ENCODE measurements at places on chromosomes 7 and 10. TPM values are rescaled to one million over a fixed set of nuclear protein-coding genes. Genes with fewer than 3 reads are reported as not detected.

DNA sequence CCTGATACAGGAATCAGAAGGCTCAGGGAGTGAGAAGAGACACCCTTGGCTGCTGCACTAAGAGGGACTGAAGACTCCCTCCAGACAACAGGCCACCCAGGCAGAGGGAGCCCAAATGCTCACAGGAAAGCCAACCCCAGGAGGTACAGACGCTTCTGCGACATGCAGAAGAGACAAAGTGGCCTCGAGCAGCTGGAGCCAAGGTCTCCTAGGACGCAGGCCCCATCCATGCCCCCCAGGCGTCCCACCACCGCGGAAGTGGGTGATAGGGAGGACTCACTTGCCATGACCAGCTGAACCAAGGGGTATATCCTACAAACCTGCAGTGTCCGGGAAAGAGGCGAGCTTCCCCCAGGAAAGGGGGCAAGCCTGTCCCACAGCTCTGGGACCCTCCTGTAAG is 56.9 kb downstream of the CTBP2 start:
- no peak for DNase-seq
- H3K27me3 ChIP-seq = peaks cover 3% of the 10 kb centered on the region
- H3K4me1 ChIP-seq = no peaks in the 10 kb centered on the region
- no peak overlapping the region for H3K4me3 ChIP-seq

GRCh38 chr7:25846722-25847121 is 305.3 kb upstream of the NFE2L3 start:
- no peak overlapping the region for H3K27ac ChIP-seq
- peaks cover 1% of the 10 kb centered on the region for H3K4me1 ChIP-seq
- DNase-seq = no peak
- peaks cover under 1% of the 10 kb centered on the region for H3K36me3 ChIP-seq
- no peak overlapping the region for H3K4me3 ChIP-seq

The COL1A2 gene
- total RNA-seq = not detected

DNA sequence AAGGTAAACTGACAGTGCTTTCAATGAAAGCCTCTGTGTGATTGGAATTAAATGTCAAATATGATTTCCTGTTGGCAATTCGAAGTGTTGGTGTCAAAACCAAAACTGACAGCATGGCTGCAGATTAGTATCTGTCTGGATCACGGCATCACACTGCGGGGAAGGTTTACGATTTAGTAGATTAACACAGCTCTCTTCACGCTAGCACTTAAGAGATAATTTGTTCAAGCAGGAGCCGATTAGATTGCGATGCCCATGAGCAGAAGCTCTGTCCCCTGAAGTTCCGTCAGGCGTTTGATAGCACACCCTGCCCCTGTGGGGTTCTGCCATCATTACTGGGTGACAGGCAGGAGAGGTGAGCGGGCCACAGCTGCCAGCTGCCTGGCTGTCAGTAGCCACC is 279.5 kb upstream of the AUTS2 start:
- no peak overlapping the region for H3K27ac ChIP-seq
- H3K36me3 ChIP-seq = no peaks in the 10 kb centered on the region
- DNase-seq = no peak
- no peak overlapping the region for H3K4me3 ChIP-seq
- no peaks in the 10 kb centered on the region for H3K4me1 ChIP-seq

The TUBAL3 gene
- total RNA-seq = not detected

The BEND7 gene
- total RNA-seq = not detected

- no peaks in the 10 kb centered on the region for H3K36me3 ChIP-seq
- H3K4me3 ChIP-seq = no peak overlapping the region
- no peak for DNase-seq
- H3K4me1 ChIP-seq = no peaks in the 10 kb centered on the region
- H3K27ac ChIP-seq = no peak overlapping the region
- H3K27me3 ChIP-seq = no peaks in the 10 kb centered on the region
These were observed 146.9 kb upstream of the ZMIZ1 start for GRCh38 chr10:78921895-78922294.

- no peaks in the 10 kb centered on the region for H3K36me3 ChIP-seq
- no peak overlapping the region for H3K27ac ChIP-seq
- no peak for DNase-seq
- no peaks in the 10 kb centered on the region for H3K4me1 ChIP-seq
- H3K27me3 ChIP-seq = no peaks in the 10 kb centered on the region
These were observed 488.6 kb downstream of the KCNMA1 start for GRCh38 chr10:77149001-77149400.

DNA sequence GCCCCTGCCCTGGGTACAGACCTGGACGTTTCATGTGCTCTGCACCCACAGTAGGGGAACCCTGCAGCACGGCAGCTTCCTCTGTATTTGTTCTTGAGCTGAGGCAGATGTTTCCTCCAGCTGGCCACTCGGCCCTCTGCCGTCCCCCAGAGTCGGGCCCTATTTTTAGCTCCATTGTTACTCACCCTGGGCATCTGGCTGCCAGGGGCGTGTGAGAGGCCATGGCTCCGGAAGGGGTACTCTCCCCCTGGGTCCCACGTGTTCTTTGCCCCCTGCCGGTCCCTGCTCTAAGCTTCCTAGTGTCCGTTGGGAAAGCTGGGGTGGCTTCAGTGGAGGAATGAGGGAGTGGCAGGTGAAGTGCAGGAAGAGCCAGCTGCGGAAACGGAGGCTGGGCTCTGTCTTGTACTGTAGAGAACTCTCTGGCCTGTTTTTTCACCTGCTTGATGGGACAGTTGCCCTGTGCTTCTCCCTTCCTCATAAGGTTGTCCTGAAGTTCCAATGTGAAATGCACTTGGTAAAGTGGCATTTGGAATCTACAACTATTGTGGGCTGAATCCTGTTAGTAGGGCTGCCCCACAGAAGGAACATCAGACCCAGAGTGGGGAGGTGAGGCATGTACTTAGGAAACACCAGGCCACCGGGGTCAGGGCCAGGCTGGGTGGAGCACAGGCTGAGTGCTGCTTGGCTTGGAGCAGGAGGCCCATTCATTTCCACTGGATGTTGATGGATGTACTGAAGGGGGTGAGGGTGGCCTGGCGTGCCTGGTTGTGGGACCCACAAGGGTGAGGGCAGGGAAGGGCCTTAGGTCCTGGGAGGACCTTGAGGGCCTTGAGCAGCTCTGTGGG is 30.6 kb downstream of the PALD1 start:
- peaks cover 2% of the 10 kb centered on the region for H3K27me3 ChIP-seq
- no peaks in the 10 kb centered on the region for H3K36me3 ChIP-seq
- no peak overlapping the region for H3K4me3 ChIP-seq

The MMP21 gene
- not detected for total RNA-seq

DNA sequence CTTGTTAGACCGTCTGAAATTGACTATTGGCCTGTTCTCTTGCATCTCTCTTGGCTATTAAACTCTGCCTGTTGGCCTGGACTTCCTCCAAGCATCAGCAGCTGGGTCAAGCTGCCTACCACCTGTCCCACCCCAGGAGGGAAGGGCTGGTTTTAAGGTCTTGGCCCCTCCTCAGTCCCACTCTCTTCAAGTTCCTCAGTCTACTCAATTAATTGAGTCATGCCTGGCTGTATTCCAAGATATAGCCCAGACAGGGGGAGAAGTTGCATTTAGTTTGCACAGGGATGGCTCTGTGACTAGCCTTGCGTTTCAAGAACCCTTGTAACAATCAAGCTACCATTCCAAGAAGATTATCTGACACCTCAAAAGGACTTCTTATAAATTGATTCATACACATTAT is 113.8 kb upstream of the GLI3 start:
- no peaks in the 10 kb centered on the region for H3K27me3 ChIP-seq
- H3K27ac ChIP-seq = no peak overlapping the region
- no peaks in the 10 kb centered on the region for H3K4me1 ChIP-seq
- H3K4me3 ChIP-seq = no peak overlapping the region
- DNase-seq = no peak

The ENKUR gene
- total RNA-seq = not detected

The FAM180A gene
- total RNA-seq = not detected

DNA sequence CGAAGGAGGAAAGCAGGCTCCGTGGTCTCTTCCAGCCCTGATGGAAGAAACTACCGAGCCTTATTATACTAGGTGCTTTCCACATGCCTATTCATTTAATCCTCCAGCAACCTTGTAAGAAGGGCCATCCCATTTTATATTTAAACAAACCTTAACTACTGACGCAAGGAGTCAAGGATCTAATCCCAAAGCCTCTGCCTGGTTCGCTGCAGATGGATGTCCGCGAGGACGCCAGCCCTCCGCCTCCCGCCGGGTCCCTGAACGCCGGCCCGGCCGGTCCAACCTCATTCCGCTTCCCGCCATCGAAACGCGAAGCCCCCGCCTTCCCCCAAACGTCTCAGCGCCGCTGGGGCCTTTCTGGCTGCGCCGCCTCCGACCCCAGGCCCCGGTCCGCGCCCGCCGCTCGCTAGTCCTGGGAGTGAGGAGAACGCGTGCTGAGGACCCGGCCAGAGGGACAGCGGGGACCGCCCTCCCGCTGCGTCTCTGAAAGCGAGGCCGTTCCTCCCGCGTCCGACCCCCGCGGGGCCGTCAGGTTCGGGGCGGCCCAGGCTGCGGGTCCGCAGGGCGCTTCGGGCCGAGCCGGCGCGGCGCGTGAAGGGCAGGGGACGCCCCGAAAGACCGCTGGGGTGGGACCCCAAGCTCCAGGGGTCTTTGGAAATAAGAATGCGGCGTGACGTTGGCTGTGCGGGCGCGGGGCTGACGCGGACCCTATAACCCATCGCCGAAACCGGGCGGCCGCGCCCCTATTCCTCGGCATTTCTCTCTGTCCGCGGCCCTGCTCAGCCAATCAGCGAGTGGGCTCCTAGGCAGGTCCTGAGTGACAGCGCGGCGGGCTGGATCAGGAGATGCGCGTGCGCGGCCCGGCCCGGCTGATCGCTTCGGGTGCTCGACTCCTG is at the start of gene ATP6V0E2:
TSS of gene ATP6V0E2 (plus strand) at position 896 of the 896 bp plus-strand sequence. CDS start 97 bp downstream, outside the sequence.
- peaks cover 15% of the 10 kb centered on the region for H3K36me3 ChIP-seq
- peak within 1 kb of the TSS; percentile 86 for H3K27ac ChIP-seq
- peak within 1 kb of the TSS; percentile 86 for H3K4me3 ChIP-seq
- H3K4me1 ChIP-seq = peaks cover 69% of the 10 kb centered on the region
- peak; percentile 96 for DNase-seq

DNA sequence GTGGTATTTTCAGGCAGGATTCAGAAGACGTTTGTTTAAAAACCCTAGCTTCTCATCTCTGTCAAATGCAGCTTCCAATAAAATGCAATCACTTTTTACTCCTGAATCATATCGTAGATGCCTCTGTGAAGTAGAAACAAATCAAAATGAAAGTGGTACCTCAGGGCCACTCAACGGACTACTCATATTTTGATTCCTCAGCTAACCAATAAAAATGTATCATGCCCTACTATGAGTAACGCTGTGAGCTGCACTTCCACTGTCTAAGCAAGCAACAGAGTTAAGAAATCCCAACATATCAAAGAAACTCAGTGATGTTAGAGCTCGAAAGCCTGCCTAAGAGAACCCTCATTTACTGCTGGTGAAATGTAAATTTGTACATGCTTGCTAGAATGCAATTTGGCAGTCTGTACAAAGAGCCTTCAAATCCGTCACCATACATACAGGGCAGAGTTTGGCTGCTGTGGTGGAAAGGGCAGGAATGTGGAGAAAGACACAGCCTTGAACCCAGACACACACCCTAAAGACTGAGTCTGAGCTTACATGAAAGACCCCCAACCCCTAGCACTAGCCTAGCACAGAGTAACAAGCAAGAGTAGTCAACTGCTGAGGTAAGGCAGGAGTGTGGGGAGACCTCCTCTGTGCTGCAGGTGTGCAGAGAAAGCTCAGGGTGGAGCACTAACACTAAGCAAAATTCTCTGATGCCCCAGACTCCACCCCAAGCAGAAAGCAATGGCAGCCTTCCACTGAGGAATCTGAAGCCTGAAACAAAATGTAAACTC is 151.5 kb downstream of the ANK3 start:
- H3K4me3 ChIP-seq = no peak overlapping the region
- peaks cover 1% of the 10 kb centered on the region for H3K36me3 ChIP-seq
- no peaks in the 10 kb centered on the region for H3K27me3 ChIP-seq
- peaks cover 31% of the 10 kb centered on the region for H3K4me1 ChIP-seq
- peak overlapping the region; percentile 50 for H3K27ac ChIP-seq

DNA sequence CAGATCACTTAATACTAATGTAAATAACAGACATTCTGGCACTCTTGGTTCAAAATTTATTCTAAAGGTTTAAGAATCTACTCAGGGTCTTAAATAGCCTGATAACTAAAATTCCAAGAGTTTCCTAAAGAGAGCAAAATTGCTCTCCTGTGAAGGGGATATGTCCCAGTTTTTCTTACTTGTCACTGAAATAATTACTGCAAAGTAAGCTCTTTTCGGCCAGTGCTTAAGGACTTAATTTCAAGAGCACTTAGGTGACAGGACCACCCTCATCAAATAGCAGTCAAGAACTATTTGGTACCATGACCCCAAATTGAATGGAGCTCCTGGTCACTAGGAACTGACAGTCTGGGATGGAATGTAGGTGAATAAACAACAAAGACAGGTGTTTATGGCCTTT is 1.8 kb upstream of the IMMP2L start:
- H3K4me1 ChIP-seq = peaks cover 26% of the 10 kb centered on the region
- peaks cover 8% of the 10 kb centered on the region for H3K27me3 ChIP-seq
- H3K27ac ChIP-seq = no peak overlapping the region

GRCh38 chr10:86523348-86523747 is 1.8 kb upstream of the WAPL start:
- peaks cover 45% of the 10 kb centered on the region for H3K4me1 ChIP-seq
- peaks cover 12% of the 10 kb centered on the region for H3K36me3 ChIP-seq
- H3K27me3 ChIP-seq = no peaks in the 10 kb centered on the region
- no peak for DNase-seq

The SPDYE11 gene
- not detected for total RNA-seq

DNA sequence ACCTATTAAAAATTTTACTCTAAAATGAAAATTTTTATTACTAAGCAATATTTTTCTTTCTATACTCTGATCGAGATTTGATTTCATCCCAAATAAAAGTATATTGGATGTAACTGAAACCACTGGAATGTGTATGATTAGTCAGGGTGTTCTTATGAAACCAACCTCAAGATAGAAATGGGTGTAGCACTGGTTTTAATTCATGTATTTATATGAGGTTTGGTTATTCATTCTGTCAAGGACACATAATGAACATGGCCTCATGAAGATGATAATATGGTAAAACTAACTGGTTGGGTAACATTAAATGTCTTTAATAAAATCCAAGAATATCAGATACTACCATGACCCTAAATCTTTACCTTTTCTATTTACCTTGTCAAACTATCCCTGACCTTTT is 197.7 kb downstream of the SEMA3A start:
- H3K36me3 ChIP-seq = no peaks in the 10 kb centered on the region
- H3K4me3 ChIP-seq = no peak overlapping the region
- DNase-seq = no peak
- no peaks in the 10 kb centered on the region for H3K4me1 ChIP-seq
- no peak overlapping the region for H3K27ac ChIP-seq
- no peaks in the 10 kb centered on the region for H3K27me3 ChIP-seq

DNA sequence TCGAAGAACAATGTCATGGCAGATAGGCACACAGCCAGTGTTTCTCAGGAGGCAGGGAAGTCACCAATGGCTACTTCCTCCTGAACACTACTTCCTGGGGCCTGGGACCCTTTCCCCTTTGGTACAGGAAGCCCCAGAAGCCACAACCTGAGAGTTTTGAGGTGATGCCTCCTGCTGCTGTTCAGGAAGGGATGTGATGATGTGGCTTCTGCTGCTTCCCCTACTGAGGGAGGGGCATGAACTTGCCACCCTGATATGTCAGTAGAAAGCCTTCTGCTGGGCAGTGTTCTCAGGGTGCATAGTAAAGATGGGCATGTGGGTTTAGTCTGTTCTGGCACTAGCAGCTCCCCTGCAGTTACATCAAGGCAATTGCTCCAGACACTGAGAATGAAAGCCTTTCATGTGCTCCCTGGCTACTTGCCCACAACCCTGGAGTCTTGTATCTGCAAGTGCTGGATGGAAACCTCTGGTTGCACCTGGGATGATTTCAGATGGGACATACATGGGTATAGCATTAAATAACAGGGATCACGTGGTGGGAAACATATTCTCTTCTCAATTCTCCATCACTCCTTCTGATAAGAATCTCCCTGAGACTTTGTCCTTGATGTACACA is 69.3 kb downstream of the ADRA2A start:
- H3K27ac ChIP-seq = no peak overlapping the region
- no peaks in the 10 kb centered on the region for H3K36me3 ChIP-seq
- peaks cover 4% of the 10 kb centered on the region for H3K27me3 ChIP-seq
- peak; percentile 14 for DNase-seq
- peaks cover 13% of the 10 kb centered on the region for H3K4me1 ChIP-seq

Measured in activated CD4-positive, alpha-beta memory T cell treated with anti-CD3 and anti-CD28 coated beads for 36 hours (primary cell).